ENCODE measurements at places on chromosomes 4 and X. TPM values are rescaled to one million over a fixed set of nuclear protein-coding genes. Genes with fewer than 3 reads are reported as not detected.

Gene DAPP1
- 2.4 TPM for polyA plus RNA-seq

Gene CTAG2
- 8.4 TPM for polyA plus RNA-seq

Gene TLR3
- polyA plus RNA-seq = 12.6 TPM

Gene NLGN3
- 8.2 TPM for polyA plus RNA-seq

Gene F9
- not detected for polyA plus RNA-seq

Gene TMEM144
- 45.4 TPM for polyA plus RNA-seq

Gene TMEM47
- 11.3 TPM for polyA plus RNA-seq

Gene GK2
- polyA plus RNA-seq = 201 TPM

Gene SSX1
- 11.0 TPM for polyA plus RNA-seq

Gene DCAF12L1
- polyA plus RNA-seq = 12.8 TPM

Gene DUSP21
- 9.6 TPM for polyA plus RNA-seq

Gene ADH1B
- polyA plus RNA-seq = 24.6 TPM

Gene ZFYVE28
- polyA plus RNA-seq = 14.7 TPM

Gene RS1
- polyA plus RNA-seq = not detected

Gene PDE6B
- 5.9 TPM for polyA plus RNA-seq

Gene COL25A1
- 17.2 TPM for polyA plus RNA-seq

Gene MTNR1A
- 3.3 TPM for polyA plus RNA-seq

Gene FRAS1
- 2.2 TPM for polyA plus RNA-seq

Gene ZFP42
- 3.3 TPM for polyA plus RNA-seq

Gene ZNF141
- 5.9 TPM for polyA plus RNA-seq

Gene LRCH2
- polyA plus RNA-seq = 2.4 TPM

Gene SLITRK4
- 1.3 TPM for polyA plus RNA-seq

Gene USP17L13
- not detected for polyA plus RNA-seq

Gene MAGED1
- polyA plus RNA-seq = 177 TPM

Measured in testis (tissue), 5 donors.